ENCODE measurements at places on chromosomes 2 and 18.

GRCh38 chr18:76978616-76979015 lies 154.0 kb downstream of the MBP start:
- peak; percentile 79 for DNase-seq

- DNase-seq = no peak
Measured at GRCh38 chr2:224036731-224037361, 2.2 kb downstream of the SERPINE2 start.

GRCh38 chr2:120654381-120655134 lies 81.1 kb upstream of the GLI2 start:
- no peak for DNase-seq

DNA sequence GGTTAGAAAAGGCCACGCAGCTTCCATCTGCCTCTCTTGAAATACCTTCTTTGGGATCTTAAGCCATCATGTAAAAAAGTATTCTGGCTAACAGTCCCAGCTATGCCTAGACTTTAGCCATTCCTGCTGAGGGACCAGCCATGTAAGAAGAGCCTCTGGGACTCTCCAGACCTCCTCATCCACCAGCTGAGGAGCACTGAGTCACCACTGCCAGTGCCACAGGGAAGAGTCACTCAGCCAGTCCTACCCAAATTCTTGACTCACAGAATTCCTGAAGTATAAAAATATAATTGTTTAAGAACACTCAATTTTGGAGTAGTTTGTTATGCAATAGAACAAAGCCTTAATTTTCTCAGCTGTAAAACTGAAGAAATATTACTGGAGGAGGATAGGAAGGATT lies 436.7 kb downstream of the ZEB2 start:
- DNase-seq = no peak

- DNase-seq = no peak
Measured at GRCh38 chr2:68738906-68739594, 4.4 kb downstream of the ARHGAP25 start.

GRCh38 chr2:5803547-5803946 lies 111.4 kb downstream of the SOX11 start:
- no peak for DNase-seq

DNA sequence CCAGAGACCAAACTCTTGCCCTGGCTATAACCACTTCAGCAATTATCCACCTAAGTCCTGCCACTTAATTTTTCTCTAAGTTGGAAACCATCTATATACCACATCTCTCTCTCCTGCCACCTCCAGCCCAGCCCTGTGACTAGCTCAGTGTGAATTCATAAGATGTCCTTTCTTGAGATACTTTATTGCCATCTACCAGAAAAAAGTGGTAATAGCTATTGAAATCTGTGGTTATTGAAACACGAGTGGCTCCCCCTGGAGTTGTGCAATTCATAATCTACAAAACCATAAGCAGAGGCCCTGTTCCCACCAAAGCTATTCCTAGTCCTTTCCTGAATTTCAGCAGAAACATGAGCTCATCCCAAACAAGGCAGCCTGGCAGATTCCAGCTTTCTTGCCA lies 324.0 kb downstream of the TXNL1 start:
- DNase-seq = no peak

- no peak for DNase-seq
Measured at GRCh38 chr2:144217853-144218633, 301.9 kb downstream of the ZEB2 start.

DNA sequence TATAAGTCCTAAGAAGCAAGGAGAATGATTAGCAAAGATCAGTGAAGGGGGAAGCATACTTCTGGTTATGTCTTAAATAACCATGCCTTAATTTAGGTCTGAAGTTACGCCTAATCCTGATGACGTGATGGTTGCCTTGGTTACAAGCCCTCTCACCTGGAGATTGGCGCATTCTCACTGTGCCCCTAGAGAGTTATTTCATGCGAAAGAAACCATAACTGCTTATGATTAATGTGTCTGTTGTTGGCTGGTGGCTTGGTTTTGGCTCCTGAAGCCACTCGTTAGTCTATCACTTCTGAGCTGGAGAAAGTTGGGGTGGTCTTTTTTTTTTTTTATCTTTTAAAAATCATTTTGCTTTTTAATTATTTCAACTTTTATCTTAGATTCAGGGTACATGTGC lies 47.0 kb downstream of the TNFRSF11A start:
- DNase-seq = no peak

DNA sequence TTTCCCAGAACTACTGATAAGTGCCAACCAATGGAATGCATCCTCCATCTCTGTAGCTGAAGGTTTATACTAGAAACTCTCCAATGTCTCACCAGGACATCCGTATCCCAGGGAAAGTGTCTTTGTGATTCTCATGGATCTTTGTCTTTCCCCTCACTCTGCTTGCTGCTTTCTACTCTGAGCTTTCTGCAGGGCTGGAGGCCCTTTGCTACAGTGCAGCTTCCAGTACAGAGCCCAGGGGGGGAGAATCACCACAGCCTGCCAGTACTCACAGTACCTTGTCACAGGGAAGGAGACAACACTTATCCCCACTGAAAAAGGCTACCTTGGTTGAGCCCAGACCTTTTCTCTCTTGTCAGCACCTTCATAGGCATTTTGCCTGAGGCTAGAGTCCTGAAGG lies 627.0 kb downstream of the CNTNAP5 start:
- DNase-seq = no peak

- peak; percentile 95 for DNase-seq
Measured at GRCh38 chr18:8754995-8755960, 49.9 kb downstream of the MTCL1 start.

DNA sequence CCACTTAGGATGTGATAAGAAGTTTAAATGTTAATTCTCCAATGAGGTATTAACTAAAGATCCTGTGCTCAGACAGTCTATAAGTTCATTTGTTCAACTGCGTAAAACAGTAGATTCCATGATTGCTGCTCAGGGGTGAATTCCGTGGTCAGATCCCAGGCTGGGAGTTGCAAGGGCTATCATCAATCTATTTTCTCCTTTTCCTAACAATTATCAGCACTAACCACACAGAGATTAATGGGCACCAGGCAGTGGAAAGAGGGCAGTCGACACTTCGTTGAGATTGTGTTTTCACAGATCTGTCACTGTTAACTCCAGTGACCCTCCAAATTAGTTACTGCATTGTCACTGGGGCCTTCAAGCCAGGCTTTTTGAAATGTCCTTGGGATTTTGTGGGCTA lies 154.1 kb upstream of the SPRED2 start:
- DNase-seq = no peak

- no peak for DNase-seq
Measured at GRCh38 chr2:223005496-223005895, 46.5 kb upstream of the KCNE4 start.

DNA sequence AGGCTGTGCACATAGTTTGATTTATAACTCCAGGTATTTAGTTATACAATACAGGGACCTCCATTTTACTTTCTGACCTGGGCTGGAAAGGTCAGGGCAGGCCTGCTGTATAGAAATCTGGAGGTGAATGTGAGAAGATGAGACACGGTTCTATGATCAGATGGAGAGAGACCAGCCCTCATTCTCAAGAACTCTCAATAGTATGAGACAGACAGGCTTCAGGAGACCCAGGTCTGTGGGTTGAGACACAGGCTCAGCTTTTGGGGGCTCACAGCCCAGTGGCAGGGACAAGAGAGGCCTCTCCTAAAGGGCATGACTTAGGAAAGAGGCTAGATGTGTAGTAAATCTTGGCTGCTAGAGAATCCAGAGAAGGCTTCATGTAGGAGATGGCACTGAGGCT lies 719 bp upstream of the ATP6V1B1 start:
- DNase-seq = no peak

DNA sequence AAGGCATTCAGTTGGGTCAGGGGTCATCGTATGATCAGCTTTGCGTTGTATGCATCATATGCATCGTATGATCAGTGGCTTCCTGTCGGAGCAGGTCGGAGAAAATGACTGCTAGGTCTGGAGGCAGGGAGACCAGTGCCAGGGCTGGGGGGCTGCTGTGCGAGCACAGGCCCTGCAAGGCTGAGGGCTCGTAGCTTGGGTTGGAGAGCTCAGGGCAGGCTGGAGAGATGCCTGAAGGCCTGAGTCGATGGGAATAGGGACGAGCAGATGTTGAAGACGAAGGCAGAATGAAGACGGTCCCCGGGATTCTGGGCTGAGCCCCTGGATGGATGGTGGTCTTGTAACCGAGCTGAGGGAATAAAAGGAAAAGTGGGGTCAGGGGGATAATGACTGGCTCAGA lies 25.3 kb upstream of the ACKR3 start:
- no peak for DNase-seq

- DNase-seq = no peak
Measured at GRCh38 chr2:126704434-126705160, 48.6 kb downstream of the GYPC start.

- DNase-seq = no peak
Measured at GRCh38 chr2:126463892-126464674, 191.9 kb upstream of the GYPC start.

DNA sequence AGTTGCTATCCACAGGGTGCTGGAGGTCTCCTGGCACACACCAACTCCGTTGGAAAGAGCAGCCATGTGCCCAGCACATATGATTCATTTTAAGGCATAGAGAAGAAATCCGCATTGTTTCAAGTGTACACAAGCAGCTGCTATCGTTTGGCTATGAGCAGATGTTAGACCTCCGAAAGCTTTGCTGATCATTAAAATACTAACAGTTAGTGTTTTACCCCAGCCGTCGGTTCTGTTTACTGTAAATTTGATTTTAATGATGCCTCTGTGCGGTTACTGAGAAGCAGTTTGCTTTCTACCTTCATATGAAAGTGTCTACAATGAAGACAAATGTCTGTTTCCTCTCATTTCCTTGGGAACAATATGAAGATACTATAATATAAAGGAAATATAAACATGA lies 154.9 kb downstream of the PTGR3 start:
- DNase-seq = no peak

DNA sequence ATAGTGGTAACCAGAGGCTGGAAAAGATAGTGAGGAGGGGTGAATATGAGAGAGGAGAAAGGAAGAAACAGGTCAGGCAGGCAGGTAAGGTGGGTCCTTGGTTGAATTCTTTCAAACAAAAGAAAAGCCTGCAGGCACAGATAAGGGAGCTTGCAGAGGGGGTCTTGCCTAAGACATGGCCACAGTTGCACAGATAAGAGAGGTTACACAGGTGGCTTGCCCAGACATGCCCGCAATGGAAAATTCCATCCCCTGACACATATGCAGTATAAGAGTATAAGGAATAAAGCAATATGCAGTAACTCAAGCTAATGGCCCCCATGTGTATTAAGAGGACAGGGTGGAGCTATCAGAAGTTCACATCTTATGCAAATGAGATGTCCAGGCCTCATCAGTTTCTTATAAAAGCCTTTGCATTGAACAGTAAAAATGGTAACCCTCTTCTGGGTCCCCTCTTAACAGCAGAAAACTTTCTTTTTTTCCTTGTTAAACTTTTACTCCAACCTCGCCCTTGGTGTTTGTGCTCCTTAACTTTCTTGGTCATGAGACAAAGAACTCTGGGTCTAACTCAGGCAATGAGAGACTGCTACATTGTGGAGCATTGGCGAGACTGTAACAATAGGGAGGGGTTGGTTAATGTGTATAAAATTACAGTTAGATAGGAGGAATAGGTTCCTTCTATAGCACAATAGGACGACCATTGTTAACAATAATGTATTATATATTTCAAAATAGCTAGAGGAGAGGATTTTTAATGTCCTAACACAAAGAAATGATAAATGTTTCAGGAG lies 764.6 kb downstream of the TSN start:
- no peak for DNase-seq

GRCh38 chr2:173401716-173402326 lies 47.1 kb downstream of the CDCA7 start:
- no peak for DNase-seq

- no peak for DNase-seq
Measured at GRCh38 chr18:25516747-25517498, 165.0 kb upstream of the ZNF521 start.

GRCh38 chr18:39788383-39788782 lies 2166.7 kb upstream of the PIK3C3 start:
- no peak for DNase-seq

DNA sequence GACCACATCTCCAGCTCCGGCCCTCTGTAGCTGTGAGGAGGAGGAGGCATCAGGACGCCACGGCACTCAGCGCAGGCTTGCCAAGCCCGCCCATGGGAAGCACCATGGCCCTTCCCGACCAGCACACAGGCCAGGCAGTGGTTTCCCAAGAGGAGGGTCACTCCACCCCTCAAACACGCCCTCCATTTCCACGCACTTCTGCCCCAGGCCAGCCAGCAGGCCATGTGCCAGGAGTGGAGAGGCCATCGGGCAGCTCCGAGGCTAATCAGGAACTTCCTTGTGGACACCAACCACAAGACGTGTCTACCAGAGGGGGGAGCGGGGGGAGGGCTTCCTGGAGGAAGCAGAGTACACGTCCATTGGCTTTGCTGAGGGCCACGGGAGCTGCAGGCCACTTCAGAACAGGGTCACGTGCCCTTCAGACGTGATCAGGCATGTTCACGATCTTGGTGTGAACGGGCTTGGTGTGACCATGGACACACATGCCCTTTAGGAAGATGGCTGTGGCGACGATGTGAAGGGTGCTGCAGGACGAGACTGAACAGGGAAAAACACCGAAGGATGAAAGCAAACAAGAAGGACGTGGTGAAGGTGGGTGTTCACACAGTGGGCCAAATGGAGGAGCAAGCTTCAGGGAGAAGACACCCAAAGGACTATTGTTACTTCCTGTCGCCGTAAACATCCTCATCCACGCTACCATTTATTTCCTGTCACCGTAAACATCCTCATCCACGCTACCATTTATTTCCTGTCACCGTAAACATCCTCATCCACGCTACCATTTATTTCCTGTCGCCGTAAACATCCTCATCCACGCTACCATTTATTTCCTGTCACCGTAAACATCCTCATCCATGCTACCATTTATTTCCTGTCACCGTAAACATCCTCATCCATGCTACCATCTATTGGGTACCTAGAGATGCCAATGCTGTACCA lies 6.5 kb upstream of the MTERF4 start:
- no peak for DNase-seq

- no peak for DNase-seq
Measured at GRCh38 chr2:70960833-70961647, 17.4 kb upstream of the ANKRD53 start.

- DNase-seq = no peak
Measured at GRCh38 chr2:157334335-157334734, 8.7 kb upstream of the ERMN start.

- DNase-seq = no peak
Measured at GRCh38 chr2:236674646-236675045, 105.0 kb downstream of the ACKR3 start.

DNA sequence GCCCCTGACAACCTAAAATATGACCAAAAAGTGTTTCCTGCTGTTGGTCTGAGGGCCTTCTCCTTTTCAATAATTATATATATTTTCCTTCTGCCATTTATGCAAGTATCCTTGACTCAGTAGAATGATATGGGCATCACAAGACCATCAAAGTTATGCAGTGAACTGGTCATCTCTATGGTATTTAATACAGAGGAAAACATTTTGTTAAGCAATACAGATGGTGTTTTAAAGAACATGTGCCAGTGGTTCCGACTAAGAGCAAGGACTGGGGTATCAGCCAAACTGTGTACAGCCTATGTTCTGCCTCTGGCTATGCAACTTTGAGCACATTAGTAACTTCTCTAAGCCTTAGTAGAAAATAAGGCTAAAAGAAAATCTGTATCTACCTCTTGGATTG lies 179.0 kb downstream of the TRABD2A start:
- no peak for DNase-seq

GRCh38 chr2:240647503-240648154 lies 22.3 kb downstream of the GPR35 start:
- no peak for DNase-seq
